Stimulated activated CD8-positive, alpha-beta memory T cell treated with anti-CD3 and anti-CD28 coated beads, Interleukin-4, amount 100 ng/mL, for 1 hour (primary cell): ENCODE measurements at places on chromosomes 5 and 9.

DNA sequence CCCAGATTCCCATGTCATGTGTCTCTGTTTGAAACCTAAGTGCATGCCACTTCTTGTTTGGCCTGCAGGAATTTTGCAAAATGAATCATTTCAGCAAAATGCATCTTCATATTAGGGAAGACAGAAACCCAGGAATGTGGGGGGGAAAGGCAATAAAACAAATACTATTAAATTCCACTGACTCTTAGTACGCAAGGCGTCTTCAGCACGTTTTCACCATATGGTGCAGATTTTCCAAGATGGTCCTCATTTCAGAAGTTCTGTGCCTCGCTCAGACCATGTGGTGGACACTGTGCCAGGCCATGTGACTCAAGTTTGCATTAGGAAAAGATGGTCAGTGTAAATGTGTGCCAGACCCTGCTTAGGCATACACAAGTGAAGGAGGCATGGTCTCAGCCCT lies 184.0 kb downstream of the ACTL7B start:
- DNase-seq, result no peak

- DNase-seq, result no peak
These were observed 1938.7 kb upstream of the NUDT12 start for GRCh38 chr5:105501315-105501714.

GRCh38 chr9:112348257-112349007 lies 15.0 kb upstream of the PTBP3 start:
- peak; percentile 22 for DNase-seq

GRCh38 chr5:43110606-43111170 lies 10.0 kb upstream of the ZNF131 start:
- DNase-seq, result no peak

GRCh38 chr5:104344809-104345208 lies 782.2 kb upstream of the NUDT12 start:
- DNase-seq, result no peak

DNA sequence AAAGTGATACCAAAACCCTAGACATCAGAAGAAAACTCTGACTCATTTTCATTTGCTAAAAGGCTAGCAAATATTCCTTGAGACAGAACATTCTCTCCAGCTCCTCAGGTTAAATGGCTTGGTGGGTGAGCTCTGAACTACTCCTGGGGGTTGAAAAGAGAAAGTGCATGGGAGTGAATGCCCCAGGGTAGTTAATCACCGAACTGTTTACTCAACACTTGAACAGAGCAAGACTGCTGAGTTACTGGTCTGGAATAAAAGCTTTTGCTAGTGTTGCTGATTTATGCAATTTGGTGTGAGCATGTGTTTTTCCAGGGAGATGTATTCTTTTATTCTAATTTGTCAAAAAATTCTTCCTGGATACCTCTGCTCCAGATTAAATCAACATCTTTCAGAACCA lies 88.3 kb upstream of the PRDM9 start:
- no peak for DNase-seq

- DNase-seq, result no peak
These were observed 5.4 kb downstream of the IPPK start for GRCh38 chr9:92664394-92665152.

- DNase-seq, result no peak
These were observed 2.2 kb downstream of the SPOCK1 start for GRCh38 chr5:137496919-137497318.

- no peak for DNase-seq
These were observed 93.4 kb downstream of the UNC13B start for GRCh38 chr9:35254984-35255857.

- no peak for DNase-seq
These were observed 32.6 kb upstream of the EGFL7 start for GRCh38 chr9:136629879-136630661.

GRCh38 chr5:96324708-96325107 lies 108.3 kb downstream of the PCSK1 start:
- DNase-seq, result no peak

GRCh38 chr5:137778772-137779564 lies 24.8 kb upstream of the HNRNPA0 start:
- no peak for DNase-seq

DNA sequence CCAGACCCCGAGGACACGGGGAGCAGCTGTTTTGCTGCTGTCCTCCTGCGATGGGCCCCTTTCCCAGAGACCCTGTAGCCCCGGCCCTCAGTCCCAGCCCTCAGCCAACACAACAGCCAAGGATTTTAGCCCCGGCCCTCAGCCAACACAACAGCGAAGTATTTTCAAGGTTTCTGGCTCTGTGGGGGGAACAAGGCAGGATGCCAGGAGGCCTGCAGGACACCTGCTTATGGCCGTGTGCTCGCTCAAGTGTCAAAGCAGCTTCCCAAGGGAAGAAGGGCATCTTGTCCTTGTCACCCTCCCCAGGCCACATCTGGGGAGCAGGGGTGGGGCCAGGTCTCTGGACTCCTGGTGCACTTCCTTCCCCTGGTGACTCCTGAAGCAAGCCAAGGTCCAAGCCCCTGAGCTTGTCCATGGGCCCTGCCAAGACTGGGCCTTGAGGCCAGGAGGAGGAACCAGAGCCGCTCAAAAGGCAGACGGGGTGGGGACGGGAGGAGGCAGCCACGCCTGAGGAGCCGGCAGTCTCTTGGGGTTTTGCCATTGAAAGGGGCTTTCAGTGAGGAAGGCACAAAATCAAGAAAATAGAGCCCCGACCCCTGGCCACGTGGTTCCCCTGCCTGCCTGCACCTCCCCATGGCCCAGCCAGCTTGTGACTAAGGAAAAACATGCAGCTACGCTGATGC lies 10.8 kb downstream of the KCNT1 start:
- DNase-seq, result no peak

- no peak for DNase-seq
These were observed 15.3 kb downstream of the ASS1 start for GRCh38 chr9:130459941-130460669.

DNA sequence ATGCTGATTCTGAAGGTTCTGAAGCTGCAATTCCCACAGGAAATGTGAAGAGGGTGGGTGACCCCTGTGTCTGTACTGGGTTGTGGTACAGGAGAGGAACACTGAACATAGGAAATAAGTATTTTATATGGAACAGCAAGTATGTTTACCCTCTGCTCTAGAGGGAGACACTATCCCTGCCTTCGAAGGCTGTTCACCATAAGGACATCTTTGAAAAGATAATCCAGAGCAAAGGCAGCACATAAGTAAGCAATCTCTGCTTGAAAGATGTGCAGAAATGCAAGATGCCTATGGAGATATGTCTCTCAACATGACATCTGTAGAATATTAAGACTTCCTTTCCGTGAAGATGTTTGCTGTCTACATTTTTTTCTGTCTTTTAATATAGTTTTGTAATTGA lies 184.4 kb upstream of the EFNA5 start:
- DNase-seq, result no peak

DNA sequence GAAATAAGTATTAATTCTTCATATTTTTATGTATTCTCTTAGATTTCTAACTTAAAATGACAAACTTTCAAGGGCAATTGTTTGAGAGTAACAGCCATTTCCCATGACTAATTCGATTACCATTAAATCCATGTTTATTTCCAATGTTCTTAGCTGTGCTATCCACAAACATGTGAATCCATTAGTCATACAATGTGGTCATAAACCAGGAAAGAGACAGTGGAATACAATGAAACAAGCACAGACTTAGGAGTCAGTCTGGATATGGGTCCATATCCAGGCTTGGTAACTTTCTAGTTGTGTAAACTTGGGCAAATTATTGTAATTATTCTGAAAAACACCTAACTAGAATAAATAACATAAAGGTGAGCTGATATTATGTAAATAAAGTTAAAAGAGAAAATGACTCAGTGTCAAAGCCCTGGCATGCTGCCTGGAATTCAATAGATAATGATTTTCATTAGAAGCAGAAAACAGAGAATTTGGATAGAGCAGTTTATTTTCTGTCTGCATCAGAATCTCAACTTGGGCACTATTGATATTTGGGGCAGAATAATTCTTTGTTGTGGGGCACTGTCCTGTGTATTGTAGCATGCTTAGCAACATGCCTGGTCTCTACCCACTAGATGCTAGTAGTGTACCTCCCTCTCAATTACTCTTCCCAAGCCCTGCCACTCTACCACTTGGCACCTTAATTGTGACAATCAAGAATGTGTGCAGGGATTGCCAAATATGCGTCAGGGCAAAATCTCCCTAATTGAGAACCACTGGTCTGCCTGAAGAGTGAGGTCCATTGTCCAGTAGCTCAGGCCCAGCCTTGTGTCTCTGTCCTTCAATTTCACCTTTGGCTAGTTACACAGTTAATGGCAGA lies 44.7 kb upstream of the SLC27A6 start:
- no peak for DNase-seq

- DNase-seq, result no peak
These were observed 513 bp downstream of the FAM193B start for GRCh38 chr5:177553671-177554429.

DNA sequence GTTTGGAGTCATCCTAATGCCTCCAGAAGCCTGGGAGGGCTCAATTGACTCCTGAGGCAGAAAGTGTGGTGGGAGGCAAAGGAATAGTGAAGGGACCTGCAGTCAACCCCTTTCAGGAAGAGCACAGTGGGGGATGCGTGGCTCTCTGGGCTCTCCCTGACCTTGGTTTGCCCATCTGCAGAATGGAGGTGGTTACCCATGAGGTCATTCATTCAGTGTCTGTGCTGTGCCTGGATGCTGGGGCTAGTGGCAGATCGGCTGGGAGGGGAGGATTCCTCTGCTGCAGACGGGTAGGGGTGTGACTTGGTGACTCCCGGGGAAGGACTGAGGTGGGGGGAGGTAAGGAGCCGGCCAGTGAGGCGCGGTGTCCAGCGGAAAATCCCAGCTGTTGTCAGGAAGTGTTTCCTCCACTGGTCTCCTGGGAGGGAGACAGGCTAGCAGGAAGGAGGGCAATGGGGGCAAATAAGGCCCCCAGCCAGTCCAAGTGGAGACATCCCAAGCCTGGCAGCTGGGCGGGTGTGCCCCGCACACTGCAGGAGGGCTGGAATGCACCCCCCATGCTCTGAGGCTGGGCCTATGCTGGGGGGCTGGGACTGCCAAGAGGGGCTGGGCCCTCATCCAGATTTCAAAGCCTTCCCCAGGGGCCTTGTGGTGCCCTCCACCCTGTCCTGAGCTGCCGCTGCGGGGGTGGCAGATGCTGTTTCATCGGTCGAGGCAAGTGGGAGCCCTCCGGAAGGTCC lies 10.9 kb downstream of the CXXC5 start:
- DNase-seq, result no peak

DNA sequence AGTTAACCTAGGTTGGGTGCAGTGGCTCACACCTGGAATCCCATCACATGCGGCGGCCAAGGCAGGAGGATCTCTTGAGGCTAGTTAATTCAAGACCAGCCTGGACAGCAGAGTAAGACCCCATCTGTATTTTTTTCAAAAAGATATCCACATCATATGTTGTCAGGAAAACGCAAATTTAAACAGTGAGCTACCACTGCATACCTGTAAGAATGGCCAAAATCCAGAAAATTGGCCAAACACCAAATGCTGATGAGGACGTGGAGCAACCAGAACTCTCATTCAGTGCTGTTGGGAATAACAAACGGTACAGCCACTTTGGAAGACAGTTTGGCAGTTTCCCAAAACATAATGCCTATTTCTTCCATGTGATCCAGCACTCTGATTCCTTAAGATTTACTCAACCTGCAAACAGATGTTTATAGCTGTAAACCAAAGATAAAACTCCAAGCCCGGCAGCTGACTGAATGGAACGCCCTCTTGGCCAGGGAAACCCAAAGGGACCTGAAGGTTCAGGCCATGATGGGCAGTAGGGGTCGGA lies 12.4 kb downstream of the CEL start:
- DNase-seq, result no peak

GRCh38 chr9:132511191-132511999 lies 71.0 kb upstream of the BARHL1 start:
- no peak for DNase-seq

DNA sequence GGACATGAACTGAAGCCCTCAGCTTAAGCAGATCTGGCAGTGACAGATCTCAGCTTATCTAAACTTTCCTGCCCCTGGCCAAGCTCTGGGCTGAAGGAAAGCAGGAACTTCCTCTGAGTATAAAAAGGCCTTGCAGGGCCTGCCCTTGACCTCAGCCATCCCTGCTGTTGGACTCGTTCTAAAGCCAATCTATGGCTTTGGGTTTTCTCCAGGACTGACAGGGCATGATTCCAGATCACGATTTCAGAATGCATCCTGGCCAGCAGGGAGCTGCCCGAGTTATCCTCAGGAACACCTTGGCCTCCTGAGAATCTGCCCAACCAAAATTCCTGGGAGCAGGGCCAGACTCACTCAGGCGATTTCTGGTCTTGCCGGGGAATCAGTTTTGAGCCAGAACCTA lies 502.7 kb downstream of the TLE4 start:
- DNase-seq, result no peak

- DNase-seq, result no peak
These were observed 168.6 kb upstream of the DMRT1 start for GRCh38 chr9:672851-673250.

- no peak for DNase-seq
These were observed 114.5 kb downstream of the FGF1 start for GRCh38 chr5:142571371-142571770.

- no peak for DNase-seq
These were observed 59.1 kb downstream of the PHF2 start for GRCh38 chr9:93635186-93636107.

DNA sequence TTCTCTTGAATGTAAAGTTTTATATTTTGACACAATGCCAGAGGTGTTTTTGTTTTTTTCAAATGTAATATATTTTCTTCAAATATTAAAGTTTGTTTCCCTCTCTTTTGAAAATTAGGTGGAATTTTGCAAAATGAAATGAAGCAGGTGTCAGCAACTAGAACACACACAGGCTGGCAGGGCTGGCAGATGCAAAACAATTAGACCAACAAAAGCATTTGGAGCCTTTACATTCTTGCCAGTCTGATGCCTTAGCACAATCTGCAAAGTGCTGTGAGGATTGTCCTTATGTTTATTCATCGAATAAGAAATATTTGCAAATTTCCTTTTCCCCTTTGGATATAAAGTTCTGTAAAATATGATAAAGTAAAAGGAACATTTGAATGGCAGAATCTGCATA lies 1063.9 kb downstream of the CDH9 start:
- no peak for DNase-seq

GRCh38 chr5:181204113-181204825 lies 727 bp downstream of the TRIM7 start:
- no peak for DNase-seq

DNA sequence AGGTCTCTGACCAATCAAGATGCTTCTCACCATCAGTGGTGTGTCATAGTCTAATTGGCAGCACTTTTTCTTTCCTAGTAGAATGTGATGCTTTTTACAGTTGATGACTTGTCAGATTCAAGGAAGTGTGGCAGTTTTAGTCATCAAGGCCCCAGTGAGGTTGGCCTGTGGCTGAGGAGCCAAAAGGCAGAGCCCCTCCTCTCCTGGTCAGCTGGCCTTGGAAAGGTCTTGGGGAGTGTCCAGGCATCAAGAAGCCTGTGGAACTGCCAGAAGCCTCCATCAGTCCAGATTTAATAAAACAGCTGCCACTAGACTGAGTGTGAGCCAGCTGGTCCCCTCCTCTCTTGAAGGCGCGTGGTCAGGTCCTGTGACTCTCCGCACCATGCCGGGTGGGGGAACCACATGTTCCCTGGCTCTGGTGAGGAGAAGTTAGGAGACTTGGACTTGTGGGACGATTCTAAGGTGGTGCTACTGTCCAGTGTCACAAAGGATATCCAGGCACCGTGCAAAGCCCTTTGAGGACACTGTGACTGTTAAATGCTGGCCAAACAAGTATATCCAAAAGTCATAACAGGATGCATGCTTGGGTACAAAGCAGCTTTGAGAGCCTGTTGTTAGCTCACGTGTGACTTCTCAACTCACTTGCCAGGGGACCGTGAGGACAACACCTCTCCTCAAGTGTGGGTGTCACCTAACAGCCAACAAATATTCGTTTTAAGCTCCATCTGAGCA lies 6.1 kb upstream of the ANGPTL2 start:
- DNase-seq, result no peak
